ENCODE measurements at places on chromosomes 6 and 20.
A peak's percentile ranks its signal among the peaks of the same experiment; 100 is the strongest.

DNA sequence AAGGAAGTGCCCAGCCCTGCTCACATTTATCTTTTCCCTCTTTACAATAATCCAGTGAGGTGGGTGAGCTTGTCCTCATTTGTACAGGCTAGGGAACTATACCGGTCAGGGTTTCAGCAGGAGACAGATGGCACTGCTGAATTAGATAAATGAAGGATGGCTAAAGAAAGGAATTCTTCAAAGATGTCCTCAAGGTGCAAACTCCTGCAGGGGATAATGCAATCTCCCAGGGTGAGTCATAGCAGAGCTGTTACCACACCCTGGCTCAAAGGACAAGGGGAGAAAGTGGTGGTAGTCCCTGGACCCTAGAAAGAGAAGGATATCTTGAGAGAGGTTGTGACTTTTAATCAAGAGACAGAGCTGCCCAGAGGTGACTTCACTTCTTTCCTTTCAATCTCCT lies 66.7 kb downstream of the RFPL4B start:
- no peak for DNase-seq

DNA sequence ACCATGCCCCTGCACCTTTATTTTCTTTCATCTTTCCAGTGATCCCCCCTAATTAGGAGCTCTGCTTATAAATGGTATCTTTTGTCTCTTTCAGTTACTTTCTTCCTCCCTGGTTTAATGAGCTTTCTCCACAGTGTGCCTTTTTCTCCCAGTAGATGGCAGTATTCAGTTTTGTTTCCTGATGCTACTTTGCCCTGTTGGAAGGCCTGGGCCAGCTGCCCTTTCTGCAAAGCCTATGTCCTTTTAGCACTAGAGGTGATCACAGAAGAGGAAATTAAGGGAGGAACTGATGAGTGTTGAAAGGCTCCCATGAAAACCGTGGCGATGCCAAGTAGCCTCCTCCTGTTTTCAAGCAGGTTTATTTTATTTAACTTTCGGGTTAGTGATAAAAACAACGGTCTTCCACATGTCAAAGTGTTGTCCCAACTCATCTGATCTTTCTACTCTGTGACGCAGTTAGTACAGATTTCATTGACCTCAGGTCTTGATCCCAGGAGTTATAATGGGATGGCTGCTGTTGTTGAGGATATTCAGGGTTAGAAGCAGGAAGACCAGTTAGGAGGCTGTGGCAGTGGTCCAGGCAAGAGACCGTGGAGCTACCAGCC lies 184.2 kb upstream of the BMP2 start:
- no peak for DNase-seq

DNA sequence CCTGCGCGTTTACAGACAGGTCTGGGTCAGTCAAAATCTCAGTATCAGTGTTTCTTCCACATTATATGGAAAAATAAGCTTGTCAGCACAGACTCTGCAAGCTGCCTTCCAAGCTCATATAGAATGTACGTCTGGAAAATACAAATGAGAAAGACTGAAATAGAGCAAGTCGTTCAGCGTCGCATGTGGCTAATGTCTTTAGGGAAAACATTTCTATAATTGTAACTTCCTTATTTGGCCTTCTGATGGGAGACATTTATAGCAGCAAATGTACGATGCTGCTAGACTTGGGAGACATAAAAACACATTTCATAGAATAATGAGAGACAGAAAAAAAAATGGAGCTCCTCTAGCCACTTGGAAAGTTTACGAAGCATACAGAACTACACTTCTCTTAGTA lies 122.2 kb downstream of the KIF16B start:
- DNase-seq: no peak

DNA sequence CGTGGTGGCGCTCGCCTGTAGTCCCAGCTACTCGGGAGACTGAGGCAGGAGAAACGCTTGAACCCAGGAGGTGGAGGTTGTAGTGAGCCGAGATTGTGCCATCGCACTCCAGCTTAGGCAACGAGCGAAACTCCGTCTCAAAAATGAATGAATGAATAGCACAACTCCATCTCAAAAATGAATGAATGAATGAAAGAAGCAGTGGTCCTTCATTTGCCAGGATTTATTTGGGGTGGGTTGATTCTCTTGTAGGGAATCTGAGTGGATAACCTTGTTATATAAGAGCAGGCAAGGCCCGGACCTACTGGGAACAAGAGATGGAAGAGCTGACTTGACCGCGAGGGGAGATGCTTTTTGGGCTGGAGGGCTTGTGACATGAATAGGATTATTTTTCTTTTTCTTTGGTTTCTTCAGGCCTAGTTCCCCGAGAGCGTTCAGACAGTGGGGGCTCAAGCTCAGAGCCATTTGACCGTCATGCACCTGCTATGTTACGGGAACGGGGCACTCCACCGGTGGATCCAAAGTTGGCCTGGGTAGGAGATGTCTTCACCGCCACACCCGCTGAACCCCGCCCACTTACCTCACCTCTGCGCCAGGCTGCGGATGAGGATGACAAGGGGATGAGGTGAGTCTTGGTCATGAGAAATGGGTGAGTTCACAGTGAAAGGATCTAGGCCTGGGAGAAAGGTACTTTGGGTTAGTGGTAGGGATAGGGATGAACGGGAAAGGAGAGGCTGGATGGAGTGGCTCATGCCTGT lies 9.8 kb downstream of the PRRC2A start:
- DNase-seq: no peak

- no peak for DNase-seq
Measured at GRCh38 chr20:1338801-1339200, 9.9 kb upstream of the SDCBP2 start.

DNA sequence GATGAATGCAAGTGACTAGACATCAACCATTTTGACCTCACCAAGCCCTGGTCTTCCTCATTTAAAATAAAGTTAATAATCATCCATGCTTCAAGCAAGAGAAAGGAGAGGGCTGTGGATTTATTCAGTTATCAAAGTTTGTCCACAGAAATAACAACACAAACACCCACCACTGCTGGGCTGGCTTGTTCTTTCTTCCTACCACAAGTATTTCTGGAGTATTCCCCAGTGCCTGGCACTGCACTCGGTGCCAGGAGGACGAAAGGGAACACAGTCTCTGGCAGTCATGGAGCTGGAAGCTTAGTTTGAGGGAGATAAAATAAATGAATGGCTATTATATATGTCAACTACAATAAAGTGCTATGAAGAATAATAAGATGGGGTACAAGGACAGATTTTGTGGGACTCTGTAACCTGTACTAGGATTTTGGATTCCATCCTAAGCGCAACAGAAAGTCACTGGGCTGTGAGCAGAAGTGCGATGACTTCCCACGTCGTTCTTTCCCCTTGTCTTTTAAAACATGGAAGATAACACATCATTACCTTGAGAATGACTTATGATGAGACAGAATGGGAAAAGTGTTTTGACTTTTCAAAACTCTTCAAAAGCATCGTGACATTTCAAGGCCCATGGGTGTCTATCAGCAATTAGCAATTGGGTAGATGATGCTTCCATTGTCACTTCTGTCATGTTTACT lies 74.5 kb upstream of the TRAF3IP2 start:
- DNase-seq: no peak

- DNase-seq: no peak
Measured at GRCh38 chr6:56959094-56959493, 4.2 kb downstream of the BEND6 start.

GRCh38 chr6:24980507-24981385 lies 45.0 kb upstream of the RIPOR2 start:
- no peak for DNase-seq

DNA sequence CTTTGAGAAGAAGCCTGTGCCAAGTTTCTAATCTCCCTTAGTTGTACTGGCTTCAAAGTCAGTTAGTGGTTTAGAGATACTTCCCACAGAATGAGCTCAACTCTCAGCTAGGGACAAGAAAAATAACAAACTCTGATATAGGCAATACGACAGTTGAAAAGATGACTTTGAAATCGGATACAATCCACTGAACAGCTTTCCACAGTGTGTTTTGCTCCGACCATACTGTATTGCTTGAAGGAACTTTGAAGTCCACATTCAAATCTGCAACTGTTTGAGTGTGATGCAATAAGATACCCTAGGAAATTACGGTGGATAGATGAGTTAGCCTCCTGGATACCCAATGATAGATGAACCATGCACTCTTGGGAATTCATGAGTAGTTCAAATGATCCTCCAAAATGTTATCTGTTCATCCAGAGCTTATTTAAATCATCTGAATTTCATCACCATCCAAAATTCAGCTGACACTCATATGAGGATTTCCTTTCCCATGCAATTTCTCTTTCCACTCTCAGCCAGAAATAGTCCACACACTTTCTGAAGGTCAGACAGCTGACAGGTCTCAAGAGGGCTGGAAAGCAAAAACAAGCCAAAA lies 443.8 kb downstream of the HAO1 start:
- no peak for DNase-seq

DNA sequence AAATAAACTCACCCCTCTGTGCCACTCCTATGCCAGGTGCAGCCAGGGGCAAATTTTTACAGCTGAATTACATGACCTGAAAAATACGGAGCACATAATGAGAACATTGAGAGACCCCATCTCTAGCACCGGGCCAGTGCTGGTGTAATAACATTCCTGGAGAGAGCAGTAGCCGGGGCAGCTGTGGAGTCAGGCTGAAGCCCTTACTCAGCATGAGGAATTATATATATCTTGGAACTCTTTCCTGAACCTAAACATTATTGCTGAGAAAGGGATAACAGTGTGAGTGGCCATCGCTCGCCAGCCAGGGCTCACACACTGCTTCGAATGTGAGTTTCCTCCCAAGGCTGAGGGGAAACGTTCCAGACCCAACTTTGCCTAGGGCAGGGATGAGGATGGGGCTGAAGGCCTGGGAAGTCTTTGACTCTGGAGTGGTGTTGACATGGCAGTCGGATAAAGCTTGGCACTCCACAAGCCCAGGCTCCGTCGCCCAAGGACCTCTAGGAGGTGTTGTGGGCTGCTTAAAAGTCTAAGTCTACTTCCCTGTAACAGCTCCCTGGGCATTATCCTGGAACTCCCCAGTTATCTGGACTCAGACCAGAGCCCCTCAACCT lies 269.8 kb downstream of the CDC5L start:
- no peak for DNase-seq

DNA sequence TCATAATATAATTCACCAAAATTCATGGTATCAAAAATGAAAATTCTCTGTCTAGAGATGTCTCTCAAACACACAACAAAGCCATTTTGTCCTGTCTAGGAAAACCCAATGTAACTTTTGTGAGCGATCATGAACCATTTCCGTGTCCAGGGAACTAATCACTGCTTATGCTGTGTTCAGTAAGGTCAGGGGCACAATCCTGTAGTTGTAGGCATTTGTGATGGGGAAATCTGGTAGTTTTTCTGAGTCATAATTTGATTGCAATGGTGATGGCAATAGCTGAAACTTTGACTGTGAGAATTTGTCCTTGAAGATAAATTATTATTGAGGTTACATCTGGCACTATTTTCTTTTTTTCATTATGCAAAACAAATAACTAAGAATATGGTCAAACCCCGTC lies 21.0 kb upstream of the GCLC start:
- no peak for DNase-seq

GRCh38 chr6:132764370-132764769 lies 6.7 kb upstream of the VNN2 start:
- no peak for DNase-seq

DNA sequence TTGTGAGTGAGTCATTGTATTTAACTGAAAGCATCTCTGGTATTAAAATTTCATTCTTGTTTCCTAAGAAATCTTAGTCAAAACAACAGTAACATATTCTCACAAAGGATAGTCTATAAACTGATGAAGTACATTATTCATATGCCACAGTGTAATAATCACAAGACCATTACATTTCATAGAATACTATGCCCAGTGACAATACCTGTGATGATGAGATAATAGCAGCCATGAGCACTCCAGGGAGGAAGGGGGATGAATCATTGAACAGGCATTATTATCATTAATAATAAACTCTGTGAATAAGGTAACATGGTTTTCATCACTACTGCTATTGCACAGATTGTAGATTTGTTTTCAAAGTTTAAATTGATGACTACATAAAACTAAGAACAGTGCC lies 667.9 kb downstream of the EPM2A start:
- no peak for DNase-seq

DNA sequence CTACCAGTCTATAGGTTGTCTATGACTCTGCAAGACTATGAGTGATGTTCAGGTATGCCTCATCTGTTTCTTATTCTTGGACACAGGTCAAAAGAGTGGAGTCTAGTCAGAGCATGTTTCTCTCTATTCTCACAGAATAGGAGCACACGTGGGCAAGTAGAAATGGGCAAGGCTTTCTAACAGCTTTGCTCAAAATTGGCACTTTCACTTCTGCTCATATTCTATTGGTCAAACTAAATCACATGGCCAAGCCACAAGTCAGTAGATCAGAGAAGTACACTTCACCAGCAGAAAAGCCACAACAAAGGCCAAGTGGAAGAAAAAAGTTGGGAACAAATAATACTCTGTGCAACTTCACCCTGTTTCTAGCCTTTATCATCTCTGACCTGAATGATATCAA lies 354.5 kb upstream of the SYNCRIP start:
- DNase-seq: no peak

DNA sequence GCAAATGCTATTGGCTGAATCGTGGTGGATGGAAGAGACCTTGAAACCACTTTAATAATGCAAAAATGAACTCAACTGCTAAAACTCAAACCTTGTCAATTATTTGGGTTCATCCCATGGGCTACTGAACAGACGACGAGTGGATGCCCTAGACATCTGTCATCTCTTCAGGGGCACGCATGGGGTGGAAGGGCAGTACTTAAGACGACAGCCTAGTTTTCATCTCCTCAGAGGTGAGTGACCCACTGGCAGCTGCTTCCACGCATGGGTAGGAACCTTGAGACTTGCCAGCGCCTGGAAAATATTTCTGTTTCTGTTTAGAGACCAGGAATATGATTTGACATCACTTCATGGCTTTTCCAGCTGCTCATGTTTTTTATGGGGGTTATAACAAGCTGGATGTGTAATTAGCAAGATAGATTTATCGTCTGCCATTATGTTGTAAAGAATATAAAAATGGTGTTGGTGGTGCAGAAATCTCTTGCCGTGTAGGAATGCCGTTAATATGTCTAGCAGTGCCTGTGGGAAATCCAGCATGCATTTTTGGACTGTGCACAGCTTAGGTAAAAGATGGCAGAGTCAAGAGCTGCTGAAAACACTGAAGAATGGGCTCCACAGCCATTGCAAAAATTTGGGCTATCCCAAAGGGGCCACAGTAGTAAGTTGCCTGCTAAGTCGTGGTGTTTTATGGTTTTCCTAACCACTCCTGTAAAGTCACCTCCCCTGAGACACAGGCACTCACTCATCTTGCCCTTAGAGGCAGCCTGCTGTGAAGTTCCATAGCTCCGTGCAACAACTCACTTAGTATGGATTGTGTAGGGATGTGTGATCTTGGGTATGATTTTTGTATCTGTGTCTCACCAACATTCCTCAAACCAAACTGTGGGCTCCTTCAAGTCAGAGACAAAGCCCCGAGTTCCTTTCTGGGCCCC lies 203.3 kb downstream of the EYA2 start:
- DNase-seq: no peak

- no peak for DNase-seq
Measured at GRCh38 chr6:165515963-165516624, 146.9 kb downstream of the PDE10A start.

- DNase-seq: no peak
Measured at GRCh38 chr6:87213364-87213763, 58.0 kb downstream of the ZNF292 start.

- DNase-seq: peak; percentile 73
Measured at GRCh38 chr6:26032340-26033084, 54.7 kb upstream of the HFE start.

All from activated CD8-positive, alpha-beta memory T cell treated with anti-CD3 and anti-CD28 coated beads, Interleukin-2, amount 50 U/mL, for 48 hours (primary cell).